ENCODE measurements at places on chromosomes 3 and 15. TPM values are rescaled to one million over a fixed set of nuclear protein-coding genes. Genes with fewer than 3 reads are reported as not detected.

Gene ERC2
- 0.59 TPM for total RNA-seq

Gene MKRN2OS
- not detected for total RNA-seq

Gene MITF
- total RNA-seq = 3.7 TPM

DNA sequence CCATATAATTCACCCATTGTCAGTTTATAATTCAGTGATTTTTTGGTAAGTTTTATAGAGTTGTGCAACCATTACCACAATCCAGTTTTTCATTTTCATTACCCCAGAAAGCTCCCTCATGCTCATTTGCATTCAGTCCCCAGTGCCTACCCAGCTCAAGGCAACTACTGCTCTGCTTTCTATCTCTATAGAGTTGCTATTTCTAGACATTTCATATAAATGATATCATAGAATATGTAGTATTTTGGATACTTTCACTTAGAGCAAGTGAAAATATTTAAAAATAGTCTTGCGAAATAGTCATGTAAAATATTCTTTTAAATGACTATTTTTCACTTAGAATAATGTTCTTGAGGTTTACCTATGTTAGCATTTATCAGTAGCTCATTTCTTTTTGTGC is 42.1 kb downstream of the ZNF654 start:
- DNase-seq = no peak

- DNase-seq = peak; percentile 31
Observed at GRCh38 chr3:14803101-14803980, 15.4 kb upstream of the FGD5 start.

Measured in HT1080 (cell line).